Stimulated activated CD4-positive, alpha-beta T cell treated with anti-CD3 and anti-CD28 coated beads, Interleukin-12 subunit alpha, Interleukin-12 subunit beta, amount 100 ng/mL, for 24 hours (primary cell): ENCODE measurements at places on chromosomes 5 and 9.

- DNase-seq = no peak
These were observed 80.0 kb downstream of the SYK start for GRCh38 chr9:90881648-90882047.

- DNase-seq = no peak
These were observed 114.2 kb downstream of the GOLPH3 start for GRCh38 chr5:32059761-32060530.

DNA sequence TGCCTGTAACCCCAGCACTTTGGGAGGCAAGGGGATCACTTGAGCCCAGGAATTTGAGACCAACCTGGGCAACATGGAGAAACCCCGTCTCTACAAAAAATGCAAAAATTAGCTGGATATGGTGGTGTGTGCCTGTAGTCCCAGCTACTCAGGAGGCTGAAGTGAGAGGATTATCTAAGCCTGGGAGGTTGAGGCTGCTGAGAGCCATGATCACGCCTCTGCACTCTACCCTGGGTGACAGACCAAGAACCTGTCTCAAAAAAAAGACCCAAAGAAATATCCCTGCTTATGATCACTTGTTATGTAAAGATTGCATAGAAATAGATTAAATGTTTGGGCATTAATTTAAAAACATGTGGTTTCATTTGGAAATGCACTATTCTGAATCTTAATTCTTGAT is 125.1 kb downstream of the UGCG start:
- DNase-seq = no peak

DNA sequence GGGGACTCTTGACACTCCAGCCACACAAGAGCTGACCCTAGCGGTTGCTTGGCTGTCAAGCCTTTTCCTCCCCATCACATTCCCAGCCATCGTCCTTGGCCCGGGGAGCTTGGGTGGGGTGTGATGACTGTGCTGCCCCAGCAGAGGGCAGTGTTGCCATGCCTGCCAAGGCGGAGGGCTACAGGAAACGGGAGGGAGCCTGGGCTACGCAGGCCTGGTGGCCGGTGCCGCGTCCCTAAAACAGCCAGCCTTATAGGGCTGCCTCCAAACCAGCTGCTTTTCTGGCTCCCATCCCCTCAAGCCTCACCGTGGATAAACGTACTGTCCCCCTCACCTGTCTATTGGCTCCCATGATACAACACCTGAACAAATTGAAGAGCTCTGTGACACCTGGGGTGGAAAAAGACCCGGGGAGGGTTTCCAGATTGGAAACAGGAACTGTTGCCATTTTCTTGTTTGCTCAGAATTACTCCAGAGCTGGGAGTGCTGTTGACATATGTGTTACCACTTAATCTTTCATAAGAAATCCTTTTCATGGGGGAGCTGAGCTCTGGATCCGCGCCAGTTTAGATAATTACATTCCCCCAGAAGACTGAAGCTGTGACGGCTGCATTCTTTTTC is 72.8 kb upstream of the ASTN2 start:
- no peak for DNase-seq

DNA sequence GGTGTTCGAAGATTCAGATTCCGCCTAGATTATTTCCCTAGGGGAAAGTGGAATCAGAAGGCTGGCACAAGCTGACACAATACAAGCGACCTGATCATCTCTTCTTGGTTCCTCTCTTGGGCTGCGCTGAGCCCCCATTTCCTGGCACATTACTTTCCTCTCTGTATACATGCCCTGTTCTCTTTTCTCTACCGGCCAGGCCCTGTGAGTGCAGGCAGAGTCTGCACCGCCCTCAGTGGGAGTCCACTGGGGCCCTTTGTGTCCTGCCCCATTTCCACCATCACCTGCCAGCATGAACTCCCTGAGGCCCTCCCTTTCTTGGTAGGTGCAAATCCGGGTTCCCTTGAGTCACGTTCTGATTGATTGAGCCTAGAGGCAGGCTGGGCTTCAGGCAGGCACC is 287.9 kb downstream of the MSX2 start:
- no peak for DNase-seq

DNA sequence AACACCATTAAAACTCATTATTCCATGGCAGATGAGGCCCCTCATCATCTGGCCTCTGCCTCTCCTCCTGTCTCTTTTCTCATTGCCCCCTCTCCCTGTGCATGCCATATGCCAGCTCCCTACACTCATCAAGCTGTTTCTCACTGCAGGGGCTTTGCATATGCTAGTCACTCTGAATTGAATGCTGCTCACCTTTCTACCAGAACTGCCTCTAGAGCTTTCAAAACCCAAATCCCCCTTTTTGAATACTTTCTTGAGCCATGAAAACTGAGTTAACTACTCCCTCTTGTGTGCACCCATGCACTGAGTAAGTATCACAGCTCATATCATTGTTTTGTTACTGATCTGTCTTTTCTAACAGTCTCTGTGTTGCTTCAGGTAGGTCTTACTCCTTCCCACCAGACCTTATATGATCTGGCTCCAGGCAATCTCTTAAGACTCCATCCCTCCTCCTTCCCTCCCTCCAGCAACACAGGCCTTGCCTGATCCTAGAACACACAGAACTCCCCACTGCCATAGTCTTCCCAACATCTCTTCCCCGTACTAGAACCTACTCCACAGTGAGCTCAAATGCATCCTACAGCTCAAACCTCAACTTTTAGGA is 60.5 kb downstream of the ASTN2 start:
- DNase-seq = no peak

- DNase-seq = no peak
These were observed 105.1 kb downstream of the INSYN2B start for GRCh38 chr5:169875091-169875728.

GRCh38 chr5:161535762-161536161 is 10.8 kb downstream of the GABRB2 start:
- DNase-seq = no peak

GRCh38 chr9:126534431-126535186 is 79.1 kb upstream of the LMX1B start:
- DNase-seq = no peak

DNA sequence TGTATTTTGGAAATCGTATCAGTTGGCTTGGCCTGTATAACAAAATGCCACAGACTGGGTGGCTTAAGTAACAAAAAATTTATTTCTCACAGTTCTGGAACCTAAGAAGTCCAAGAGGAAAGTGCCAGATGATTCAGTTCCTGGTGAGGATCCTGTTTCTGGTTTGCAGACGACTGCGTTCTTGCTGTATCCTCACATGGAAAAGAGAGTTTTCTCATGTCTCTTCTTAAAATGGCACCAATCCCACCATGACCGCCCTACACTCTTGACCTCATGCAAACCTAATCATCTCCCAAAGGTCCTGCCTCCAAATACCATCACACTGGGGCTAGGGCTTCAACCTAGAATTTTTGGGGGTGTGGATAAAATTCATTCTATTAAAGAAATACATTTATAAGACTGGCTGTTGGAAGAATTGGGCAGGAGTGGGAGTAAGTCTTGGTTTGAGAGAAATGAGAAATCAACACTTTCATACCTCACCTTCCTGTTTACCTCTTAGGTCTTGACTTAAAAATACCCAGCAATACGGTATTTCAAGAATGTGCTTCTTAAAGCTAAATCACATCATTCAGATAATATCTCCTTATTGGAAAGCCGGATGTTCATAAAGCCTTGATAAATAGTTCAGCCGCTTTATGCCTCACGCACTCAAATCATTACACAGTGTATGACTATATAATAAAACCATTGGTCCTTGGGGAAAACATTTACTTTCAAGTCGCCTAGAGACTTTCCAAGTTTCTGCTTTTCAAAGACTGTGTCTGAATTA is 28.7 kb downstream of the PTTG1 start:
- DNase-seq = no peak

DNA sequence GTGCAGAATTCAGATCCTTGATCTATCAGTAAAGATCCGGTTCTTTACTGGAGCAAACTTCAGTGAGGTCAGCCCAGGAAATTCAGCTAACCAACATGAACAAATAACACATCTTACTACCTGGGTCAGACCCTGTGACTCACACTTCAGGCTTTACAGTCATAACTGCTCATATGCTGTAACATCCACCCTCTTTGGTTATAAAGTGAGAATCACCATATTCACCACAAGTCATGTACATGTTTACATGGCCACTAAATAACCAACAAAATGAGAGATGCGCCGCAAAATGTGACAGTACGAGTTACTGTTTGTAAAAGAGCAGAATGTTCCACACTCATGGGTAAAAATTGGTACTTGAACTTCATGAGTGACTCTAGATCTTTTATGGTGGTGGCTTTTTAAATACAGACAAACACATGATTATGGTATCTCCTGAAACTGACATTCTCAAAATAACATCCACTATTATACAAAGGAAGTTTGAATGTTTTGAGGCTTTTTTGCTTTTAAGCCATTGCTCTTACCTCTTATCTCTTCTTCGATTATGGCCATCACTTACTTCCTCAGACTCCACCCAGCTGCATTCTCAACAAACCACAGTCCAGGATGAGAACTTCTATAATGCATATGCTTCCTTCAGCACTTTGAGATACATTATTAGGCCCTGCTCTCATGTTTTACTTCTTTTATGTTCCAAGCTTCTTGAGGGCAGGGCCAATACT is 516.6 kb downstream of the RAB3C start:
- no peak for DNase-seq

GRCh38 chr9:126842220-126842842 is 18.1 kb upstream of the ZBTB34 start:
- no peak for DNase-seq

DNA sequence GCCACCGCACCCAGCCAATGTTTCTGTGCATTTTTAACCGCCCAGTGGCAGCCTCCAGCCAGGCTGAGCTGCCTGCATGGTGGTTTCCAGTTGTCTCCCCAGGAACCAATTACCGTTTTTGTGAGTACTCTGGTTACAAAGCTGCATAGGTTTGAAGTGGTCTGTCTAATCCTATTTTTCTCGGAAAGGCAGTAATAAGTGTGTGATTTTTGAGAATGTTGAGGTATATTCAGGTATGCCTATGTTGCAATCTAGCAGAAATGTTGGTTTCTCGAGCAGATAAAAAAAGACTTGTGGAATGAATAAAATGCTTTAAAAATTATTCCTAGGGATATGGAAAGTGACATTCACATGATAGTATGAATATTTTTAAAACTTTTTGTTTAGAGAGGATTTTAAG is 41.5 kb upstream of the ANKH start:
- DNase-seq = no peak

DNA sequence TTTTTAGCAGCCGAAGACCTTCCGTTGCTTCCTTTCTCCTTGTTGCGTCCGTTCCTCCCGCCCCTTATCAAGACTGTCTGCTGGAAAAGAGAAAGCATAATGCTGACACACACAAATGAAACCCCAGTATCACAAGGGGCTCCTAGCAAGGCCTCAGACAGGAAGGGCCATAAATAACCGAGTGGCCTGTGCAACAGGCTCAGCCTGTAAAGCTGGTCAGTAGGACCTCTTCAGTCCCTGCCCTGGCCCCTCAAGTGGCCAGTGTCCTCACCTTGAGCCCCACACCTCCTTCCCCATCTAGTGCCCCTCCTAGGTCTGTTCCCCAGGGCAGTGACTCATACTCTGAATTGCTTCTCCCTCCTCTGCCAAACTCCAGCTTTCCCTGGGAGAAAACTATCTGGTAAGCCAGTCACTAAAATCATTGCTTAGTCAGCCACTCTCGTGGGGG is 174.6 kb upstream of the IL12B start:
- no peak for DNase-seq

- no peak for DNase-seq
These were observed 1.1 kb upstream of the EPB41L4A start for GRCh38 chr5:112419986-112420864.

DNA sequence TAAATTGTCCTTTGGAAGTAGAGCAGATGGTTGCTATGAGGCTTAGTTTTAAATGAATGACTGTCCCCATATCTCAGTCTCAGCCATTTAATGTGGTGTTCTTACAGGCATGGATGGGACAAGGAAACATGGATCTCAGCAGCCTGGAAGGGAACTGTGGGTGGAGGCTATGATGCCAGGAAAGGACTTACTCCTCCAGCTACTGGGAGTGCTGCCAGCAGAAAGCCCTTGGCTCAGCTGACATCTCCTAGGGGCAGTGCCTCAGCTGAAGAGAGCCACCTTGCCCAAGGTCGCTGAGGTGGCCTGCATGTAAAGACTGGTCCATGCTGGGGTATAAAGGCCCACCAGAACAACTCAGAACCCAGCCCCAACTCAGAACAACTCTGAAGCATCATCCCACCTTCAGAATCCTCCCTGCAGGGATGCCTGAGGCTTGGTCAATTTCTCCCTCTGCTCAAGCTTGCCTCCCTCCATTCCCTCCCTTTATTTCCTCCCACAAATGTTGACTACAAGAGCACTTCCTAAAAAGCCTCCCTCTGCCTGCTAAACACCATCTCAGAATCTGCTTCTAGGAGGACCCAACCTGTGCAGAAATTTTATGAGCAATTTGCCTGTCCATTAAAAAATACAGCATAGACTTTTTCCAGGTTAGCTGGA is 1.8 kb upstream of the PDE8B start:
- DNase-seq = no peak

DNA sequence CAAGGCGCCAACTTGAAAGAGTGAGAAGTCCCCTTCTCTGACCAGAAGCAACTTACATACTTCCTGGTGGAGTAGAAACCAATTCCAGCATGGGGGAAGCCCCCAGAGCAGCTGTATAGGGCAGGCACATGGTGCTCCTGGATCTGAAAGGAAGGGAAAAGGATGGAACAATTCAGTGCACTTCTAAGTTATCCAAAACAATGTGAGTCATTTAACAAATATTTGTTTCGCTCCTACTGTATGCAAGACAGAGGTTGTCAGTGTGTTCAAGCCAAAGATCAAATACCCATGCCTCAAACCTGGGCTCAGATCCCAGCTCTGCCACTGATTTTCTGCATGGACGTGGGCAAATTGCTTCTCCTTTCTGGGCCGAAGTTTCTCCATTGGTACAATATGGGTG is 67.1 kb downstream of the LHX2 start:
- no peak for DNase-seq
